ENCODE measurements at places on chromosomes 12 and 14.
A peak's percentile ranks its signal among the peaks of the same experiment; 100 is the strongest.

GRCh38 chr12:52649066-52649465, 2.9 kb downstream of the KRT2 start:
- DNase-seq: no peak

DNA sequence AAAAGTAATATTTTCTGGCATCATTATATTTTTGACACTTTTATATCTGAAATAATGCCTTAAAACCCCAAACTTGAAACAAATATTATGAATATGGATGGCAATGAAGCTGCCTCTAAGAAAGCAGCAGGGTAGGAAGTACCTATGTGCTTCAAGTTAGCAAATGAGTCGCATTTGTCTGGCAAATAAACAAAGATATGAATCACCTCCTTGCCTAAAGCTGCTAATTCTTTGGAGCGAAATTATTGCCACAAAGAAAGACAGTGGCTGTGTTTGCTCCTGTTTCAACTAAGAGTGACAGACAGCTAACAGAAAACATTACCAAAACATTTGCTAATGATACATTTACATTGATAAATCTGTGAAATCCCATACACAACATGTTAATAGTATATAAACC, 854.9 kb downstream of the RPS29 start:
- DNase-seq: no peak

DNA sequence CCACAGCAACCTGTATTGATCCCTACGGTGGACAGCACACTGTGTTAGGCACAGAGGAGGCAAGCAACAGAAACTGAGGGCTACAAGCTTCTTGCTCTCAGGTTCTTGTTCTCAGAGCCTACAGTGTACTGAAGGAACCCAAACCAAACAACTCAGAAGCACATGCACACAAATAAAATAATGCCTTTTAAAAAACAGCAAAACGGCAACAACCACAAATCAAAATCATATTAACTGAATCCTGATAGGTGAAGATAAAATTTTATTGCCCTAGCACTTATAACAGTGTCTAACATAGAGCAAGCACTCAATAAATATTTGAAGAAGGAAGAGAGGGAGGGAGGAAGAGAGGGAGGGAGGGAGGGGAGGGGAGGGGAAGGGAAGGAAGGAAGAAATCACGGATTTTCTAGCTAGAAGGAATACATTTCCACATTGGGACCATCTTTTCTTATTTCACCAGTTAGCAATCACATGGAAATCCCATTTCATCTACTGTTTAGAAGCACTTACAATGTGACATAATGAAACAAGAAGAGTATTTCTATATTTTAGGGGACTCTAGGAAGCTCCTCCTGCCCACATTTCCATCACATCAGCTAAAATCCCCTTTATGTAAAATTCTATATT, 27.2 kb downstream of the DMAC2L start:
- no peak for DNase-seq

- no peak for DNase-seq
Observed at GRCh38 chr12:83042441-83043200, 355.9 kb downstream of the TMTC2 start.

DNA sequence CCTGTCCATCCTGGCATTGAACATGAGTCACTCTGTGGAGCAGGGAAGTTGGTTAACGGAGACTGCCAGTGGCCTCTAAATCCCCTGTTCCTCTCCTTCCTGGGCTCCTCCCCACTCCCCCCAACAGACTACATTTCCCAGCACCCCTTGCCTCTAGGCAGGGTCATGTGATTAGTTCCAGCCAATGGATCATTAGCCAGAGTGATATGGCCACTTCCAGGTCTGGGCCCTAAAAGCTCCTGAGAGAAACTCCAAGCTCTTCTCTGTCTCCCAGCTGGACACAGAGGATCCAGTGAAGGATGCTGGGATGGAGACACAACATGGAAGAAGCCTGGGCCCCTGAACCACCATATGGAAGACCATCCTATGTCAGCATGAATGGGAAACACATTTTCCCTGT, 54.4 kb upstream of the RFLNA start:
- peak; percentile 15 for DNase-seq

GRCh38 chr14:21197418-21198205, 41.7 kb upstream of the OR5AU1 start:
- no peak for DNase-seq

DNA sequence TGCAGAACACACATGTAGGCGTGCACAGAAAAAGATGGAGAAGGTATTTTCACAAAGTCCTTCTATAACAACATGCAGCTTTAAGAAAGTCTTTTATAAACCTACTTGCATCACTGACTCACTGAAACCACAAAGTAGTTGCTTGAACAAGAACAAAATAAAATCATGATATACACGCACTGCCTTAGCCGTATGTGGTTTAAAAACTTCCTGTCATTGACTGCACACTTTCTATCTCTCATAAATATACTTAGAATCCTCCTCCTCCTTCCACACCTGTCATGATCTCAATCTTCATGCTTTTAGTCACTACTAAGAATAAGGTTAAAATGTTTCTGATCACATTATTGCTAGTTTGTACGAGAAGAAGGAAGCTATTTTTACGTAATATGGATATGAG, 31.8 kb upstream of the RAD51AP1 start:
- peak; percentile 88 for DNase-seq

- peak; percentile 18 for DNase-seq
Observed at GRCh38 chr12:49706351-49707127, 666 bp downstream of the FMNL3 start.

DNA sequence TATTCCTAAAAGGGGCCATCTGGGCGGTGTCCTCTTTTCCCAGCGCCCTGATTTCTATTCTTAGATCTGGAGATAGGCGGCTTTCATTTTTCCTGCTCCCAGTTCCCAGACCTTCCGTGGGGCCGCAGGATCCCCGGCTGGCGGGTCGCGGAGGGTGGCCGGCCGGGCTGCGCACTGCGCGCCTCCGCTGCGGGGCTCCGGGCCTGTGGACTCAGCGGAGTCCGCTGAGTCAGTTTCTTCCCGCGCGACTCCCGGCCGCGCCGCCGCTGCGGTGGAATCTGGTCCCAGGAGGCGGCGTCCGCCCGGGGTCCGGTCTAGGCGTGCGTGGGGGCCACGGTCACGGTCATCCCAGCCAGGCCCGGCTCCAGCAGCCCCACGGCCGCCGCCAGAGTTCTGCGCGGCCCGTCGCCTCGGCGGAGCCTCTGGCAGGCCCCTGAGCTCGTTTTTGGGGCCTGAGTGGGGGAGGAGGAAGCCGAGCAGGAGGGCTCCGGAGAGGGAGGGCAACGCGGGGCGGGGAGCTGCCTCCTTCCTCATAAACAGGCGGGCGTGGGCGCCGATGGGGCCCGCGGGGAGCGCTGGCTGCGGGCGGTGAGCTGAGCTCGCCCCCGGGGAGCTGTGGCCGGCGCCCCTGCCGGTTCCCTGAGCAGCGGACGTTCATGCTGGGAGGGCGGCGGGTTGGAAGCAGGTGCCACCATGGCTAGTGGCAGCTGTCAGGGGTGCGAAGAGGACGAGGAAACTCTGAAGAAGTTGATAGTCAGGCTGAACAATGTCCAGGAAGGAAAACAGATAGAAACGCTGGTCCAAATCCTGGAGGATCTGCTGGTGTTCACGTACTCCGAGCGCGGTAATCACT, at the start of gene LRRK2:
LRRK2 (plus strand) TSS at position 559 of the 853 bp plus-strand sequence; CDS start at position 694, 135 bp downstream.
- peak; percentile 8 for DNase-seq

DNA sequence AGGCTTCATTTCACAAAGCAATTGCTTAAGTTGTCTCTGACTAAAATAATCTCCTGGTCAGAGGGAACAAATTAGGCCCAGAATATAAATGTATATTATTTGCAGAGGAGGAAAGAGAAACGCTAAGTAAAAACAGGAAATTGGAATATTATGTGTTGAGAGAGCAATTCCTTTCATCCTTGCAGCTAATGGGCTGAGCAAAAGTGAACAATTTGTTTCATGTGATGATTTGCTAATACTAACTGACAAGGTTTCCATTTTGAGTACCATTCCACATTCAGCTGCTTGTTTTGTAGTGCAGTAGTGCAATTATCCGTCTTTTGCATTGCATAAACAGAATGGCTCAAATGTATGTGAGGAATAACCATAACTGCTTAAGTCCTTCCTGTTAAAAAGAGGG, 103.2 kb downstream of the TPH2 start:
- no peak for DNase-seq

Data from activated CD4-positive, alpha-beta T cell treated with anti-CD3 and anti-CD28 coated beads, Interleukin-2, amount 50 U/mL, for 16 hours (primary cell).